Posterior cingulate gyrus (tissue), 11 donors: ENCODE measurements at places on chromosomes 3 and 15.

DNA sequence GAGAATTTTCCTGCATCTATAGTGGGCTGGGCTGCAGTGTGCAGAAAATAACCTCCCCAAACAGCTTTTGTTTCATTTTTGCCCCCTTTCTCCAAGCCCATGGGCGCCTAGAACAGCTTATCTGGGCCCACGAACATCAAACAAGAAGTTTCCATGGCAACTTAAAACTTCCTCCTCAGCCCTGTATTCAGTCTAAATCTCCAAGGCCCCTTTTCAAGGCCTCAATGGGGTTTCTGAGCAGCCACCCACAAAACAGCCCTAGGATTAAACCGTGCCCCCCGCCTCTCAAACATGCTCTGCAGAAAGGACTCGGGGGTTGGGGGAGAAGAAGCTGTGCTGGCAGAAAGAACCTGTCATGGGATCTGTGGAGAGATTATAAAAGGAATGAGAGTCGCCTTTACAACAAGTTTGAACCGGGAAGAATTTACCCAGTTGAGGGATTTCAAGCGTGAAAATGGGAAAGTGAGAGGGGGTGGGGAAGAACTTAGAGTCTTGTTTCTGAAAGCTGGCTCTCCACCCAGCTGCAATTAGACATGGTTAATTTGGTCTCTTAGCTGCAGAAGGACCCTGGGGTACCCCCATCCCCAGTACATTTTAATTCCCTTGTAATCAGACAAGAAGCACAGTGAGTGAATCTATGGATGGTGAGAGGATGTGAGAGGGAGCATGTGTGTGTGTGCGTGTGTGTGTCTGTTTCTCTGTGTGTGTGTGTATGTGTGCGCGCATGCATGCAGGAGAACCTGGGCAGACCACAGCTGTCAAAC is 4.3 kb upstream of the FAM107A start:
- DNase-seq: no peak

GRCh38 chr3:37321377-37321781 is 147.0 kb upstream of the LRRFIP2 start:
- no peak for DNase-seq

GRCh38 chr3:11060500-11061251 is 68.1 kb downstream of the SLC6A1 start:
- DNase-seq: peak; percentile 96

GRCh38 chr3:126137490-126138130 is 42.8 kb downstream of the ALDH1L1 start:
- no peak for DNase-seq

DNA sequence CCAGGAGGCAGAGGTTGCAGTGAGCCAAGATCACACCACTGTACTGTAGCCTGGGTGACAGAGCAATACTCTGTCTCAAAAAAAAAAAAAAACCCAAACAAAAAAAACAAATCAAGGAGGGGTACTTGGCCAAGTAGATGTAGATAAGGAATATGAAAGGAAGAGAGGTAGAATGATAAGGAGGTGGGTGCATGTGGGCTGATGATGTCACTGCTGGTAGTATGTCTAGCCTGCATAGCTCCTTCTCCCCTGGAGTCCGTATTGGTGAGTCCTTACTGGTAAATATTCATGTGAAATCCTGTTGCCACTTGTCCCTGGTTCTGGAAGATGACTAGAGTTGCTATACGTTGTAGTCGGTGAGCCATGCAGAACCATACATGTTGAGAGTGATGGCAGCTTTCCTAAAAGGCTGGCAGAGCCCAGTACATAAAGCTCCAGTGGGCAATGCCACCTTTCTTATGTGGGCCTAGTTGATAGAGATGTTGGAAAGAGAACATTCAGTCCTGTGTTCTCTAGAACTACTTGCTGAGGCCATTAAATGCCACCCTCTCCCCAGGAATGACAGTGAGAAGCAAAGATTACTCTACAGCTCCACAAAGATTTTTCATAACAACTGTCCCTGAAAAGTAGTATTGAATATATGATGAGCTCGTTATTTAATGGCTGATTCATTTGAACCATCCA is 11.0 kb downstream of the KAT2B start:
- no peak for DNase-seq

- peak; percentile 85 for DNase-seq
Measured at GRCh38 chr3:23329471-23330105, 126.5 kb downstream of the UBE2E2 start.
